ENCODE measurements at places on chromosomes 2 and 18.

- no peak for DNase-seq
These were observed 366.9 kb upstream of the GALNT5 start for GRCh38 chr2:156890529-156891148.

DNA sequence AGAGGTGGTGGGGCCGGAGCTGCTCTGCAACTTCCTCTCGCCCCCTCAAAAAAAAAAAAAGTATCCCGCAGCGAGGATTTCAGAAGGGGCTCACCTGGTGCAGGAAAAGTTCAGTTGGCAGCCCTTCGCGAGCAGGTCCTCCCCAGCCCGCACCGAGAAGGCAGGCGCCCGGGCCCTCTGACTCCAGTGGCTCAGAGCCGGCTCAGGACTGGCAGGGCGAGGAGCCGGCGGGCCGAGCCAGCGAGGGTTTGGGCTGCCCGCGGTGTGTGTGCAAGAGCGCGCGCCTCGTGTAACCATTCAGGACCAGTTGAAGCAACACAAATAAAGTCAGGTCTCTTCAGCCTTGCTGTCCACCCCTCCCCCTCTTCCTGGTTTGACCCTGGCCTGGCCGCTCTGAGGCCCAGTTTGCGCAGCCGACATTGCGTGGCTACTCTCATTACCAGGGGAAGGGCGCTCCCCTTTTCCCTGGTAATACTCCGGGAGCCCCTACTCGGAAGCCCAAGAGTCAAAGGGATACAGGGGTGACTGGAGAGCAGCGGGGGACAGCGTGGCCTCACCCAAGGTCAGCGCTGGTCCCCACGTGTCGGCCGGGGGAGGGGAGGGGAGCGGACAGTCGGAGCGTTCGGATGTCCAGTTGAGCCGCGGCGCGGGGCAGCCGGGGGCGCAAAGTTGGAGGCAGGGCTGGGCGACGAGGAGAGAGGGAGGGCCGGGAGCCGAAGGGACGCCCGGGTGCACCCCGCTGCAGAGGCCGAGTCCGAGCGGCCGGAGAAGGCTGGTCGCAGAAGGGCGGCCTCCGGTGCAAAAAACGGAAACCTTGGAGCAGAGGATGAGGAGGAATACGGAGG lies 12.3 kb downstream of the EN1 start:
- DNase-seq, result no peak

GRCh38 chr2:53886406-53887280 lies 26.9 kb upstream of the GPR75 start:
- DNase-seq, result no peak

DNA sequence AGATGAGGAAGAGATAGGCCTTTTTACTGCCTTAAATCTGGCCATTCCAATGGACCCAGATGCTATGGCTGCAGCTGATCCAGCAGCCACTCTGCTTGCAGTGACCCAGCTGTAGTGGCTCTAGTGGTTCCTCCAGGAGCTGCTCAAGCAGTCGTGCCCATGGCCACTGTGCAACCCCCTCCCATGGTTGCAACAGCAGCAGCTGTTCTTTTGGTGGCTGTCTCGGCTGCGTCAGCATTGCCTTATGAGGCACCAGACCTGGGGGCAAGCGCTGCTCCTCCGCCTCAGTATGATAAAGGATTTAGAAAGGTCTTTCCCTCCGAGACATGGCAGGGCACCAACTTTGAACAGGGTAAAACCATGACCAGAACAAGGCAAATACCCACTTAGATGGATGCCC lies 384.9 kb upstream of the DCC start:
- DNase-seq, result no peak

- no peak for DNase-seq
These were observed 140.8 kb downstream of the FAM210A start for GRCh38 chr18:13585379-13586153.

DNA sequence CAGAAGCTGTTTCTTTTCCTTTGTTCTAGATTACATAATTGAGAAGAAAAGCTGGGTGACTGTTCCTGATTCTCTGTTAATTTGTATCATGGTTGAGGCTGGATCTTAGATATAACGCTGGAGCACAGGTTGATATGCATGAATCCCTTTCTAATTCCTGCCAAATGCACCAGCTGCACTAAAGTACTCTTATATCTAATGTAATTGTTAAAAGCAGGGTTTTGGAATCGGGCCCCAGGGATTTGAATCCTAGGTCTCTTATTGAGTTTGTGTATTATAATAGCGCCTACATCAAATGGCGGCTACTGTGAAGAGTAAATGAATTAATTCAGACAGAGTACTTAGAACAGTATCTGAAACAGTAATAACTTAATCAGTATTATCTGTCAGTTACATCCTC lies 80.4 kb downstream of the MC4R start:
- no peak for DNase-seq

GRCh38 chr2:200888704-200889625 lies at the start of the genes NIF3L1 and PPIL3:
Gene NIF3L1, plus strand, starts transcription at chr2:200889371. Its CDS starts 2,573 bp downstream, at chr2:200891944.
Gene PPIL3, minus strand, starts transcription at chr2:200889077. Its CDS starts 1,462 bp downstream, at chr2:200887615.
- DNase-seq, result peak; percentile 98

DNA sequence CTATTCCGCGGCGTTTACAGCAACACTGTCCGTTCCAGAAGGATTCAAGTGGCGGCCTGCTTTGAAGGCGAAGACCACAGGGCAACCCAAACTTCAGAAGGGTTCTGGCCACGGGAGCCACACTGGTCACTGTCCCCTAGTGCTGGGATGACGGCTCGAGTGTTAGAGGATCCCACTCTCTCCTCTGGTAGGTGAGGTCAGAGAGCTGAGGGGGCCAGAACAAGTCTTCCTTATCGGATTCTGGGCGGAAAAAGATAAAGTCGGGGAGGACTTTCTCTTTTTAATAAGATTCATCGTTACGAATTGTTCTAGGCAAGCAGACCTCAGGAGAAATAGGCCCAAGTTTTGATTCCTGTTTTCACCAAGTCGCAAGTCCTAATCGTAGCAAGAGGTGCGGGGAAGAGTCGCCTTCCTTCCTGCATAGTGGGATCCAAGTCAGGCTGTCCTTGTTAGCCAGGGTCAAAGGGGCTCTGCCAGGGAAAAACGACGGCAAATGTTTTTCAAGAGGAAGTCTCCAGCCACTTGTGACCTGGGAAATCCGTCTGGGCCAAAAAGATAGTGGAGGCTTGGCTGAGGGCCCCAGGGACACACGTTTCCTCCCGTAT lies 864 bp upstream of the MYL12A start:
- DNase-seq, result peak; percentile 57

DNA sequence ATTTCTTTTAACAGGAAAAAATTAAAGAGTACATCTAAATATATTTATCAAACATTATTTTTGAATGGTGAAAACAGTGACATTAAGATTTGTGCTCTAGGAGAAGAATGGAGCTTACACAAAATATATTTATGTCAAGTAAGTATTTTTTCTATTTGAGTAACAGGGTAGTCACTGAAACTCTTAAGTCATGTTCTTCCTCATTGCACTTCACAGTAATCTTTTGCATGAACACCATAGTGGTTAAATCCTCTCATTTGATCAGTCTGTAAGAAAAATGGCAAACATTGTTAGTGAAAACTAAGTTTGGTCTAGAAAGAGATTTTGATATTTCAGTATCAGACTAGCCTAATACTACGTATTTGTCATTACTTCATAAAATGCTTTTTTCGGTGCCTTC lies 8.1 kb downstream of the GMCL1 start:
- no peak for DNase-seq

DNA sequence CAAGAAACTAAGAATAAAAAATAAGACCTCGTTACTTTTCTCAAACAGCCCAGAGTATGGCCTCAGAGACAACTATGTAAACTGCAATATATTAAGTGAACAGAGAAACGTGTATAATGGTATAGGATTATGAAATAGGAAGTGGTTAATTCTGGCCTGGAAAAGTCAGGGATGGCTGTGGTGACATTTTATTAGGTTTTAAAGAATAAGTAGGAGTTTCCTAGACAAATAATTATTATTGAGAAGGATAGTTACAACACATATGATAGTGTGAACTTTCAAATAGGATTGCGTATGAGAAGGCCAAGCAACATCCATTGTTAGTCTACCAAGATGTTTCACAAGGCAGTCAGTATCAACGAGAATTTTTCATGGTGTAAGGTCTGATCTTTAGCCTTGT lies 244.1 kb downstream of the LPIN1 start:
- DNase-seq, result no peak

DNA sequence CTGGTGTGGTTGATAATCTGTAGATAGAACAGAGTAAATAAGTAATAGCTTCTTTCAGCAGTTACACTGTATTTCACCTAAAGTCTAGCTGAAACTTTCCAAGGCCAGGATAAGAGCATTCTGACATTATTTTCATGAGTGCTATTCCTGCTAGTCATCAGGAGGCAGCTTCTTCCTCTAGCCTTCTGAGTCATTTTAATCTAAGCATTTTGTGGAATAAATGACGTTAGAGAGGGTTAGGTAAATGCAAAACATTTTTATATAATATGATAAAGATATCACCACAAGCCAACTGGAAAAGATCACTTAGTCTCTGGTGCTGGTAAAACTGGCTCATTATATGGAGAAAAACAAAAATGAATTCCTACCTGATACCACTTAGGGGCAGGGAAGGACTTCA lies 138.5 kb downstream of the MEP1B start:
- DNase-seq, result no peak

DNA sequence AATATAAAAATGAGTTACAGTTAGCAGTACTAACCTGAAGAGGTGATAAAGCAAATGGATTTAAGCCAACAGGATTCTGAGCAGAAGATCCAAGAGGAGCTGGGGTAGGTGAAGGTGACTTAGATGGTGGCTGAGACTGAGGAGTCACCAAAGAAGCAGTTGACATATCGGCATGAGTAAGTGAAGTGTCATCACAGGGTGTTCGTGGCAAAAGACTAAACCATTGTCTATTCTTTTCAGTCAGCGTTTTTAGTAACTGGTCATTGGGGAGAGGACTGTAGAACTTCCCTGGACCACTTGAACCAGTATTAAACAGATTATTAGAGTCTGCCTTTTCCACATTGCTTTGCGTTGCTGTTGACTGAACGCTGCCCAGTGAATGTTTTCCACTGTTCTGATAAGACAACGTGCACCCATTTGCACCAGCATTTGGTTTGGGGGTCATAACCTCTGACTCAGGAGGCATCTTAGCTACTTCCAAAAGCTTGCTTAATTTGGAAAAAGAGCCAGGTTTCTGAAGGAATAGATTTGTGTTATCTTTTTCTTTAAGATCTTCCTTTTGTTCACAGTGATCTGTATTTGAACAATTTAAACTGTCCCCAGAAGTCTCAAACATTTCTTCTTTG lies 63.3 kb upstream of the WDSUB1 start:
- DNase-seq, result peak; percentile 47

GRCh38 chr2:30252723-30253701 lies 21.7 kb downstream of the LBH start:
- DNase-seq, result no peak

- no peak for DNase-seq
These were observed 64.4 kb downstream of the ACOXL start for GRCh38 chr2:110796716-110797301.

DNA sequence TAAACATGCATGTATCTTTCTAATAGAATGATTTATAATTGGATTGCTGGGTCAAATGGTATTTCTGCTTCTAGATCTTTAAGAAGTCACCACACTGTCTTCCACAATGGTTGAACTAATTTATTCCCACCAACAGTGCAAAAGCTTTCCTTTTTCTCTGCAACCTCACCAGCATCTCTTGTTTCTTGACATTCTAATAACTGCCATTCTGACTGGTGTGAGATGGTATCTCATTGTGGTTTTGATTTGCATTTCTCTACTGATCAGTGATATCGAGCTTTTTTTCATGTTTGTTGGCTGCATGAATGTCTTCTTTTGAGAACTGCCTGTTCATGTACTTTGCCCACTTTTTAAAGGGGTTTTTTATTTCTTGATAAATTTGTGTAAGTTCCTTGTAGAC lies 182.5 kb downstream of the ANKRD44 start:
- no peak for DNase-seq

- DNase-seq, result no peak
These were observed 150.1 kb upstream of the SMAD2 start for GRCh38 chr18:48080546-48080945.

DNA sequence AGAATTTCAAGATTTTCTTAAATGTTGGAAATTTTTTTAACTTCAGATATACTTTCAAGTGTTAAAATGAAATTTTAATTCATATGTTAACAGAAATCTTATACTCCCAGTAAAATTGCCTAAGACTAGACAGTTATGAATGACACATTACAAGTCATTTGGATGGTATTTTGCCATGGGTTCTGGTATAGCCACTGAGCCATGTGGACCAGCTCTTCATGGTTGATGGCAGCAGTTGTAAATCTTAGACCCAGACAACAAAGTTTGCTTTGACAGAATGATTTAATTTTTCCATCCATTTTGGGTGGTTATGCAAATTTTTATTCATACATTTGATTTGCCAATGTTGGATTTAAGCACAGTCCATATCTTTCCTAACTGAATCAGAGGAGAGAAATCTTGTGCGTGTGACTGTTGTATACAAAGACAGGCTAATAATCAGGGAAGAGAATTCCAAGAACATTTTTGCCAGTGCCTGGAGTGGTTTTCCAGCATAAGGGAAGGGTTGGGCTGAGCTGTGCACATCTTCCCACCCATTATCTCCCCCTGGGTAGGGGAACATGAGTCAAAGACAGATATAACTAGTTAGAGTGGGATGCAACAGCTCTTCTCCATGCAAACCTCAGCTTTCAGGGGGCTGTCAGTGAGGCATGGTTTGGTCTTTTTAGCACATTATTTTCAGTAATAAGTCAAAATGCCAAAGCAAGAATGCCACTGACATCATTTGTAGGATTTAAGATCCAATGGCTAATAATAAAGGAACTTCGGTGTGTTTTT lies 28.1 kb upstream of the INPP4A start:
- DNase-seq, result no peak

- no peak for DNase-seq
These were observed 172.7 kb upstream of the SMAD7 start for GRCh38 chr18:49123431-49123830.

DNA sequence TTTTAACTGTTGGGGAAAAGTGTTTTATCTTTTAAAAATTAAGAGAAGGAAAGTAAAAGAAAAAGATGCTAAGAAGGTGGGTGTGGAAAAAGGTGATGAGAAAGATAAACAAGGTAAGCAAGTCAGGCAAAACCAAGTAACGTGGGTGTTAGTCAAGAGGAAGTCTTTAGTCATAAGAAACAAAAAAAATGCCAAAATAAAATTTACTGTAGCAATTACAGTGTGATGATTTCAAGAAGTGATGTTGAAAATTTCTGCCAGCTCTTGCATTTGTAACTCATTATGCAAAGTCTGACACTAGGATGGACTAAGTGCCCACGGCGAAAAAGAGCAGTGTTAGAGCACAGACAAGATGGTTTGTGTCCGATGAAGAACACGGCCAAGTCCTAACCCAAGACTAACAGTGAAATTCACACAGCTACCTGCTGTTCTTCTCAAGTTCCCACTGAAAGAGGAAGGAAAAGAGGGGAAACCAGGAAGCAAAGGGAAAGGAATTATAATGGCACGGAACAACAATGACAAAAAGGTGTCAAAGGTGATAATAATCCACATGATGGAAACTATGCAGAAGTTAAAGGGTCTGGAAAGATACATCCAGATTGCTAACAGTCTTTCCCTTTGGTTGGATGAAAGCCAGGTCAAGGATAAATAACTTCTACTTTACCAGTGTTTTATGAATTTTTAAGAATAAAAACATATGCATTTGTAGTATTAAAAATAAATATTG lies 34.1 kb downstream of the NOL10 start:
- DNase-seq, result no peak

GRCh38 chr2:216536734-216537210 lies 38.1 kb downstream of the RPL37A start:
- DNase-seq, result no peak

GRCh38 chr18:22456547-22456946 lies 38.8 kb upstream of the CTAGE1 start:
- DNase-seq, result no peak
